Activated naive CD4-positive, alpha-beta T cell treated with anti-CD3 and anti-CD28 coated beads, Interleukin-2, amount 50 U/mL, for 16 hours (primary cell): ENCODE measurements at places on chromosomes 2 and 18.

- DNase-seq = no peak
Measured at GRCh38 chr2:69113627-69114026, 100.6 kb downstream of the ANTXR1 start.

DNA sequence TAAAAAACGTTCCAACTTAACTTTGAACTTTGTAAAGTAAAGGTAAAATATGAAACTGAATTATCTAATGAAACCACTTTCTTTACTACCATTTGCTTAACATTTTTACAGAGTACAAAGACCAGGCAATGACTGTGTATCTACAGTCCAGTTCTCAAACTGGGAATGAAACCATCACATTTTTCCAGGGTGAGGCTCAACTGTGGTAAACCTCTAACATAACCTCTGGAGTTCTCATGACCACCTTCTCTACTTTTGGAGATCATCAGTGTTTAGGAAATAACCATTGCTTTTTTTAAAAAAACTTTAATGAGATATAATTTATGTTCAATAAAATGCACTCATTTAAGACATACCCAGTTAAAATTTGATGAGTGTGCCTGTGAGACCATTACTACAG is 223.5 kb downstream of the RNF152 start:
- no peak for DNase-seq

- no peak for DNase-seq
Measured at GRCh38 chr2:39304200-39304599, 60.4 kb upstream of the CDKL4 start.

- DNase-seq = no peak
Measured at GRCh38 chr2:240958366-240959213, 39.8 kb upstream of the SNED1 start.

GRCh38 chr2:42907835-42908234 is 115.5 kb upstream of the HAAO start:
- no peak for DNase-seq

- no peak for DNase-seq
Measured at GRCh38 chr2:230944123-230944653, 19.1 kb upstream of the GPR55 start.

GRCh38 chr18:58196164-58196563 is 152.1 kb downstream of the NEDD4L start:
- DNase-seq = no peak

DNA sequence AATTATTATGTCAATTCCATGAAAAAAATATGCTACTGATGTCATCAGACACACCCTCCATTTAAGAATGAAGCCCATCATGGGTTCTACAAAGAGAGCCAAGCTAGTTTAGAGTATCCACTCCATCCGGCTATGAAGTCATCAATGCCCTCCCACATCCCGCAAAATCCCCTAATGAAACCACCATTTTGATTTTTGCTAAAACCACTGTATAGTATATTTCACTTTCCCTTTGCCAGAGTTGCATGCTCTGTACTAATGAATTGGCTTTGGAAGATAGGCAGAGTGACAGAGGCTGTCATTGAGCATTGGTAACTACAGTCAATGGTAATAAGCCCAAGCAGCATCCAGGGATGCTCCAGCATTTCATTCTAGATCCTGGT is 118.6 kb downstream of the ANKRD44 start:
- DNase-seq = no peak

- DNase-seq = no peak
Measured at GRCh38 chr2:39069890-39070465, 50.9 kb downstream of the SOS1 start.

DNA sequence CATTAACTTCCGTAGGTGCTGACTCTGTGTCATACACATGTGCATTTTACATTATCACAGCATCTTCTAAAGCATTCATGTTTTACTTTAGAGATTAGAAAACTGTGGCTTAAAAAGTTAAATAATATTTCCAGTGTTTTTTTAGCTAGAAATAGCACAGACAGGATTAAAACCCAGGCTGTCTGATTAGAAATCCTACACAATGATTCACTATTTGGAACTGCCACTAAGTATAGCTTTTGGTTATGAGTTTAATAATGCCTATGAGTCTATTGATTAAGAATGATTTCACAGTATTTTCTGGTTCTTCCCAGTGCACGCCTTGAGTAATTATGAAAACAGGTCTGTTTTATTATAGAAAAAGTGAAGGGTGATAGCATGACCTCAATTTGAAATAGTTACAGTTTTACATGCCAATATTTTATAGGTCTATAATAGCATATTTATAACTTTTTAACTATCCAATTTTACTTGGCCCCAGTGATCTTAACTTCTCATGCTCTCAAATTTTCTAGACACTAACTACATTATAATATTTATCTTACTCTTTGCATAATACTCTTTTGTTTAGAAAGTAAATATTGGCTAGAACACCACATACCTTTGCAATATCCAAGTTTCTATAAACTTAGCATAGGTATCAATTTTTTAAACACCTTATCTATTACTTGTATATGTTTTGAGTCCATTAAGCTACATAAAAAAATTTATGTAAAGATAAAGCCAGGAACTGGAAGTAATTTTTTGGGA is 313.2 kb downstream of the RND3 start:
- DNase-seq = no peak

DNA sequence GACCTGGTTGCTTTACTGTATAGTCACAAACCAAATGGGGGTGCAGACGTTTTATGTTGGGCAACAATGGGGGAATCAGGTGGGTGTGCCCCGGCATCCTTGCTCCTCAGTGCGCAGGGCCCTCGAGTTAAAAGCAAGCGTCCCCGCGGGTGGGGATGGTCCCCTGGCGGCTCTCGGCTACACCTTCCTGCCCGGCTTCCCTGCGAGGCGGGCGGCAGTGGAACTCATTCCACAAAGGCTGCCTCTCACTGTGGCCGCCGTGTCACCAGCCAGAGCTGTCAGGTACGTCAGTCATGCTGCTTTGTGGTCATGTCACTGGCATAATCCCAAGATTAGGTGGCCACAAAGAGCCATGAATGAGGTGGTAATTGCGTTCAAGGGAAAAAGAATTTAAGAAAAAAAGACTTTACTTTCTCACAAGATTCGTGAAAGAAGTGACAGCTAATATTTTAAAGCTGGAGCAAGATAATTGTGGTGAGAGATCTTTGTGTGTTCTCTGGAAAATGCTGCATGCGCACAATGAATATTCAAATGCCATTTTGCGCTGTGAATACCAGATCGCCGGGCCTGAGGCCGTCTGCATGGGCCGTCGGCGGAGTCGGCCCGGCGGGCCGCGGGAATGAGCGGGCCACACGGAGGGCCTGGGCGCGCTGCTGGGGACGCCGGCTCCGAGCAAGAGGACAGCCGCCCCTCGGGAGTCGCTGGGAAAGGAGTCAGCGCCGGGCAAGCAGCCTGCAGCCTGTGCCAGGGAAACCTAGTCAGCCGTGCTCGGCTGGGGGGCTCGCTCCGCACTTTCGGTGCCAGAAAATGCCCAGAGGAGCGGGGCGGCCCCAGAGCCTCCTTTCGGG is 82.3 kb upstream of the LDLRAD4 start:
- DNase-seq = peak; percentile 27

DNA sequence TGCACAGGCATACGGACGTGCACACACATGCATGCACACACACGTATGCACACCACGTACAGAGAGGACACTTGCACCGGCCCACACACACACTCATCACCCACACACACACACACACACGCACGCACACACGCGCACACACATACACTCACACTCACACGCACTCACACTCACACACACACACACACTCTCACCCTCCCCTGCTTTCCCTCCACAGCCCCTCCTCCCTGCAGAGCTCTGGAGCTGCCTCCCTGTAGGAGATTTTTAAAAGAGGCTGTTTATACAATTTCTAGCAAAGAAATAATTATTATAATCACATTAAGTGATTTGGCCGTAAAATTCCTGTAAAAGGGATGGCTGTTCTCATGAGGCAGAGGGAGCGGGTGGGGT is 36.5 kb upstream of the SNED1 start:
- DNase-seq = no peak

GRCh38 chr2:133953524-133953923 is 300.3 kb upstream of the MGAT5 start:
- DNase-seq = no peak

DNA sequence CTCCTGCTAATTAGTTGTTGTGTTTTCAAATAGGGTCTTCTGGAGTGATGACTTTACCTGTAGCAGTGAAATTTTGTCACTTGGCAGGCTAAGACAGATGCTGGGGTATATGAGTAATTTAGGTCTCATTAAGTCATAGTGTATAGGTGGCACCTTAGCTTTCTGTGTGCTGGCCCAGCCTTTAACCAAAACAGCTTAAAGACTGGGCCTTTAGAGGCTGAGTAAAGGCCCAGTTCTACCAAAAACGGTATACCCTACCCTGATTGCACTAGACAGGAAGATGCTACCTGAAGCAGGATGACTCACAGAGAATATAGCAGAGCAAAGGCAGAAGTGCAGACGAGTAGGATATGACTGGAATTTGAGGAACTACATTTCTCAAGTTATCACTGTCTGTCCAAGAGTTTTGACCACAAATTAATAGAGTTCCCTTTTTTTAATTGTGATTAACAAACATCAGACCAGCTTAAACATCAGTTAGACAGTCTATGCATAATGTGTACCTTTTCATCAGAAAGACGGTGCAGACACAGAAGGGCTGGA is 337.9 kb upstream of the SALL3 start:
- no peak for DNase-seq

GRCh38 chr18:71707400-71707799 is 836.7 kb downstream of the CBLN2 start:
- no peak for DNase-seq

- no peak for DNase-seq
Measured at GRCh38 chr2:190615555-190616200, 33.2 kb upstream of the NAB1 start.

DNA sequence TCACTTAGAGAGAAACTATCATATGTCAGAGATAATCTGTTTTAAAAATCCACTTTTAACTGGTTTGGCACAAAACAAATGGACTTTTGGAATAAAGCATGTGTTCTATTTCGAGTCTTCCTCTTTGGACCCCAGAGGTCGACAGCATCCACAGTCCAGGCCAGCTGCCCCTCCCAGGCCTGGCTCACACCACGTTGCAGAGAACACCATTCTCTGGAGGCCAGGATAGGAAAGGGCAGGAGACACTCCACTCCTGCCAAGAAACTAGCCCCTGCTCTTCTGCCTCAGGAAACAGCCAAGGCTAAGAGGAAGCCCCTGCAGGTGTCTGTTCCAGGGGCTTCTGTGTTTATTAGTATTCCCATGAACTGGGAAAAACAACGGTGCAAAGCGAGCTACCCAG is 456.6 kb upstream of the ID2 start:
- no peak for DNase-seq

DNA sequence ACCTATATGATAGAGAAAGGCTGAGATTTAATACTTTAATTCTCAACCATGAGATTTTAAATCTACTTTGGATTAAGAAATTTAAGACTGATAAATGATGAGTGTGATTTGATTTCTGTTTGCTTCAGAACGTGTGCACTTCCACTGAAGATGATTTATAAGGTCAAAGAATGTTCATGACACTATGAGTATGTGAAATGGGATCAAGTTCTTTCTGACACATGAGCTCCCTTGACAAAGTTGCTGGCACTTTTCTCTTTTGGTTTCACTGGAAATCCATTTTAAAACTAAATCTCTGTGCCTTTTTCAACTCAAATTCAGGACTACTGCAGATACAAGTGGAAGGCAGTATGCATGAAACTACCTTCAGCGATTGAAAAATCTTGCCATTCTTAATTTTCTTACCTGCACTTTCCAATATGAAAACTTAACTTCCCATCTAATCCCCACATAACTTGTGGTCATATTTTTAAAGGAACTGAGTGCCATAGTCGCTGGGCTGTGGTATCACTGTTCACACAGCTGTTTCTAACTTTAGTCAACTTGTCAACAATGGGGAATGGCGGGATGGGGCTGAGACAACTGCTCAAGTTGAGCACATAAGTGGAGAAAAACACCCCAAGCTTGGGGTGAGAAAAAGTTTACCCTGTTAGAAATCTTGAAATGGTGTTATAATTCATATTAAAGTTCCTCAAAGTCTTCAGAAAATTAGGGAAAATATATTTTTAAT is 51.8 kb upstream of the TTN start:
- no peak for DNase-seq

DNA sequence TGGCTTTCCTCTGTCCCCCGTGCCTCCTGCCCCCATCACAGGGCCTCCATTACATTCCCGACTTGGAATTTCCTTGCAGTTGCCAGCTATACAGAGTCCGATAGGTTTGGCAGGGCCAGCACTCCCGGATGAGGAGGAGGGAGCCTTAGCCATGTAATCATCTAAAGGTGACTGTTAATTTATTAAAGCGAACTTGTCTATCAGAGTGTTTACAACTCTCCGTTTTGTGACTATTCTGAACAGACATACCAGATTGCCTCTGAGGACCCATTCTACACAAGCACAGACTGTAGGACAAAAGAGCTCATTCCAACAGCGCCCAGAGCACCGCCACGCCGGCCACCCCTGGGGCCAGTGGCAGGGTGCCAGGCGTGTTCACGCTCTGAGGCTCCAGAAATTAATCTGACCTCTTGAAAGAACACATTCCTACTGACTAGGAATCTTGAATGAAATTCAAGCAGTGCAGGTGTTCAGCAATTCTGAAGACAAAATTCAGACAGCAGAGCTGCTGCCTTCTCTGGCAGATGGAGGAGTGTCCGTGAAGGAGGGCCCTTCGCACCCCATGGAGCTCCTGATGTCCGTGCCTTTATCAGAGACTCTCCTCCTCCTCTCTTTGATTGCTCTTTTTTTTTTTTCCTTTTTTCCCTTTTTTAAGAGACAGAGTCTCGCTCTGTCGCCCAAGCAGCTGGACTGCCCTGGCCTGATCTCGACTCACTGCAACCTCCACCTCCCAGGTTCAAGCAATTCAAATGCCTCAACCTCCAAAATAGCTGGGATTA is 58.1 kb upstream of the RALBP1 start:
- no peak for DNase-seq

DNA sequence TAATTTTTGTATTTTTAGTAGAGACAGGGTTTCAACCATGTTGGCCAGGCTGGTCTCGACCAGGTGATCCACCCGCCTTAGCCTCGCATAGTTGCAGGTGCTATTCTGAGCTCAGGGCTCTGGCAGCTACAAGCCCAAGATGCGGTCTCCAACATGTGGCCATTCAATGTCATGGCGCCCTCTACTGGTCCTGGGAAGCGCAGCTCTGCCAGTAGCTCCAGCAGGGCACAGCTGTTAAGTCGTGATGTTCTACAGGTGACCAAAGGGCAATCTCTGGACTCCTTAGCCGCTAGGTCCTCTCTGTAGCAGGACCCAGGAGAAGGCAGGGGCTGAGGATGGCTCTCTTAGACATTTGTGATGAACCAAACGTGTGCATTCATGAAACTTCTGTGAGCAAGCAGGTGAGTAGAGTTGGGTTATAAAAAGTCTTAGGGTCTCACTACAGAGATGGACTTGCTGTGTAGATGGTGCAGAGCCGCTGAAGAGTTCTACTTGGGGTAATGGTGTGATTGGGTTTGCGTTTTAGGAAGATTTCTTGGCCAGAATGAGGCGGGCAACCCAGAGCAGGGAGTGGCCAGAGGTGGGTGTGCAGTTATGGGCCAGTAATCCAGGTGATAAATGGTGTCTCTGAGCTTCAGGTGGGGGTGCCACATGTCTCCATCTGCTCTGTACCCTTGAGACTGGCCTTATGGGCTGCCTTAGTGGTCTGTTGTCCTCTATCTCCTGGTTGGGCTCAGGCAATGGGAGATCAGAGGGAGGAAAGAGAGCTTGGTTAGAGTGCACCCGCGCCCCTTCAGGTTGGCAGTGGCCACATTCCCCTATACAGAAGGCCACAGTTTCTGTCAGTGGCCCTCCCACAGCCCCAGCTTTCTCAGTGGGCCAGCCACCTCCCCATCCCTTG is 31.0 kb downstream of the IL37 start:
- peak; percentile 37 for DNase-seq
